ENCODE measurements at places on chromosomes 13 and 19. TPM values are rescaled to one million over a fixed set of nuclear protein-coding genes. Genes with fewer than 3 reads are reported as not detected.

- DNase-seq = no peak
These were observed 37.9 kb downstream of the ARHGAP35 start for GRCh38 chr19:46898731-46899130.

- DNase-seq = no peak
These were observed at the start of gene CLDN10 for GRCh38 chr13:95552539-95553441. Gene CLDN10, plus strand, starts transcription at chr13:95552720. Its CDS starts 34 bp downstream, at chr13:95552754.

Gene PSG6
- total RNA-seq = not detected

Gene SLC10A2
- not detected for total RNA-seq

DNA sequence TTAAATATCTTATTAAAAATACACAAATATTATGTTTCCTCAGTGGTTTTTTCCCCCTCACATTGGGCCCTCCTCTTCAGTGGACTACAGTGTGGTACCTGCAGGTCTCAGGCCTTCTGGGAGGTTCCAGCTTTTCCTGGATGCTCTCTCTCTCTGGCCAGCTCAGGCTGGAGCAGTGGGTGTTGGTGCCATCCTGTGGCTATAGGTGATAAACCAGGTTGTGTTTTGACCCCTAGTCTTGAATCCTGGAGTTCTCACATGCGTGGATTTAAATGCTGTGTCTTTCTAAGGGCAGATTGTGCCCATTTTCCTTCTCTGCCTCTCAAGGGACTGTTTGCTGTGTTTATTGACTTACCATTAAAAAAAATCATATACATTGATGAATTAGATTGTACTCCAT lies 41.2 kb upstream of the ZNF527 start:
- no peak for DNase-seq

- no peak for DNase-seq
These were observed 8.3 kb downstream of the RFX2 start for GRCh38 chr19:6101991-6102390.

Gene ZNF350
- 29.0 TPM for total RNA-seq

Gene INSR
- 2.6 TPM for total RNA-seq

DNA sequence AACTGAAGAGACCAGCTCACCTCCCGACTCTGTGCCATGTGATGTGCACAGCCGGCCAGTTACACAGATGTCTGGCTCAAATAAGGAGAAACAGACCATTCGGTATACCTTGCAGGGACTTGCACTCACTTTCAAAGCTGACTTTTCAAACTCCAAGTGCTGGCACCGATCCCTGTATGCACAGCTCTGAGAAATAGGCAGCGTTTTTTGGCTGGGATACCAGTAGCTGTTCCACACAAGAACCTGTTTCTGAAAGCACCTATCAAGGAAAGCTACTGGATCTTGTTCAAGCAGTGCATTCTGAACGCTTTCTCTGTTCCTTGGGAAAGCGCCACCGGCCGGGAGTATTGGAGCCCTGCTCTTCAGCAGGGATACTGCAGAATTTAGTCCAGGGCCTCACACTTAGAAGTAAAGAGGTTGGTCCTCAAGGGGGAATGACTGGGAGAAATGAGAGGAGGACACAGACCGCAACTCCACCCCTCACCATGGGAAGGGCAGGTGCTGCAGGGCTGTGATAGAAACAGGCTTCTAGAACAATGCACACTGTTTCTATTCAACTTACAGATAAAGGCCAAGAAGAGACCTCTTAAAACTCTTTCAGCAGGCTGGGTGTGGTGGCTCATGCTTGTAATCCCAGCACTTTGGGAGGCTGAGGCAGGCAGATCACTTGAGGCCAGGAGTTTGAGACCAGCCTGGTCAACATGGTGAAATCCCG lies 53.6 kb upstream of the PABPC3 start:
- no peak for DNase-seq

DNA sequence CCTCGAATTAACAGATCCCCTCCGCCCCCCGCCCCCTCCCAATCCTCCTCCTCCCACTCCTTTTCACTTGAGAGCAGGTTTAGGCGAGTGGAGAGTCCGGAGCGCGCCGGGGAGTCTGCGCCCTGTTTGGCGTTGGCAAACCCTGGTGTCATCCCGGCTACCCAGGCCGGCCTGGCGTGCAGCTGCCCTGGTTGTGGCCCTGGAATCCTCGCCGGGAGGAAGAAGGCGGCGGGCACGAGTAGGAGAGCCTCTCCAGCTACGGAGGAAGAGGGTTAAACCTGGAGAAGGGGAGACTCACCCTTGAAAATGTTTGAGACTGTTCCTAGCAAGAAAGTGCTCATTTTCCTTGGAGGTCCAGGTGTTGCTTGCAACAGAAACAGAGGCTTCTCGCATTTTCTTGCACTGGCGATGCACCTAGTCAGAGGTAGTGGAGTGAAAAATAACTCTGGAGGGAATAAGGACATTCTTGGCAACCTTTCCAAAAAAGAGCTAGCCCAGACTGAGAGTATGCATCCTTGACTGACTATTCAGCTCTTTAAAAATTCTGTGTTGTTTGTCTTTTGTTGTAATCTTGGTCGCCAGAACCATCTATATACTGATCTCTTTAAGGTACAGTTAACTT lies 1.3 kb upstream of the SOX21 start:
- no peak for DNase-seq

Gene RASAL3
- total RNA-seq = 296 TPM

Gene HSPB6
- total RNA-seq = not detected

Gene IZUMO4
- total RNA-seq = 14.0 TPM

GRCh38 chr19:46355234-46356148 lies 8.6 kb downstream of the PPP5C start:
- no peak for DNase-seq

GRCh38 chr19:1970806-1971502 lies 30.0 kb downstream of the CSNK1G2 start:
- no peak for DNase-seq

- DNase-seq = no peak
These were observed 27.2 kb downstream of the ADPRHL1 start for GRCh38 chr13:113425941-113426590.

DNA sequence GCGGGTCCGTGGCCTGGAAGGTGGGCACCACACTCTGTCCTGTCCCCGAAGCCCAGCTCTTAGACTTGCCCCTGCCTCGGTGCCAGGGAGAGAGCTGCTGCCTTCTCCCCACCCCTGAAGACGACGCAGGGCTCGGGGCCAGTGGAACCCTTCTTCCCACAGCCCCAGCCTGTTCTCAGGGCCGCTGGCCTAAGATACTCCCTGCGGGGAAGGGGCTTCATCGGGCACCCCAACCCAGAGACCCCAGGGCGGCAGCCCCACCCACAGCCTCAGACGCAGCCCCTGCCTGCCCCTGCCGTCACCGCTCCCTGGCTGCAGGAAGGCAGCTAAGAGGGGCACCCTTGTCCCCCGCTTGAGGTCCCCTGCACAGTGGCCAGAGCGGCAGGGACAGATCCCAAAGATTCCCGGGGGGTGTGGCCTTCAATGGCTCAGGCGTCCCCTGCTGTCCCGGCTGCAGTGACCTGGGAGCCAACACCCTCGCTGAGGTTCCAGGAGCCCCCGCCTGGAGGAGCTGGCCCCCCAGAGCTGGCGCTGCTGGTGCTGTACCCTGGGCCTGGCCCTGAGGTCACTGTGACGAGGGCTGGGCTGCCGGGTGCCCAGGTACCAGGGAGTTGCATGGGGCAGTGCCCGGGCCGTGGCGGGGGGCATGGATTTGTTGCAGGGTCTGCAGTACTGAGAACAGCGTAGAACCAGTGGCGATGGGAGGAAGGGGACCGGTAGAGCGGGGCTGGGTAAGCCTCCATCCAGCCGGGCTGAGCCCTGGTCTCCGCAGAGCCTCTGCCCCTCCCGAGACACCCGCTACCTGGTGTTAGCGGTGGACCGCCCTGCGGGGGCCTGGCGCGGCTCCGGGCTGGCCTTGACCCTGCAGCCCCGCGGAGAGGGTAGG lies 1.0 kb downstream of the AMH start:
- DNase-seq = no peak

DNA sequence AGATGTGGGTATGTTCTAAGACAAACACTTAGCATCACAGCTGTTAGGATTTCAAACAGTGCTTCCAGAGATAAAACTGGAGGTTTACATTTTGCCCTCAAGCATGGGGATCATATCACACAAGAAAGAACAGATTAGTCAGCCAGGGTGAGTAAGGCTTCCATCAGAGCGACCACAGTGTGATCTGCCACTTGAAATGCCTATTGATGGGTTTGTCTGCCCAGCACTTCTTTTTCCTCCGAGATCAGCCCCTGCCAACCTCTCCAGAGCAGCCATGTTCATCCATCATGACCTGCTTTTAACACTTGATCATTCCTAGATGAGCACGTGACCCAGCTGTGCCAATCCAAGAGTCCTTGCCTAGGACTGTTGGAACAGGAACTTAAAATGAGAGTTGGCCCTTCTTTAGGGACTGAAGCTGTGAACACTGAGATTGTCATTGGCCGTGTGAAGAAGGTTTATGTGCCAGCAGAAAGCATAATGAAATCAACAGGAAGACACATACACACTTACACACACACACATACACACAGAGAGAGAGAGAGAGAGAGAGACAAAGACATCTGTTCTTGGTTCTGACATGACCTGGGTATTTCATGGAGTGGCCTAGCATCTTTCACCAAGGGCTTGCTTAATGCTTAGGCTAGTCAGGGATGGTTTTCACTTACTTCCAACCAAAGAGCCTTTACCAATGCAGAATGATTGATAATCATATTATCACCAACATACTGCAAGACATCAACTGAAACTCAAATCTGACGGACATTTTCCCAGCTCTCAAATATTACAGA lies 5.2 kb upstream of the CEBPG start:
- DNase-seq = no peak

Gene KLF12
- total RNA-seq = 63.5 TPM

GRCh38 chr13:29817604-29818378 lies 32.6 kb downstream of the UBL3 start:
- no peak for DNase-seq

Gene PABPC3
- 0.47 TPM for total RNA-seq

Gene ATP7B
- total RNA-seq = 0.99 TPM

DNA sequence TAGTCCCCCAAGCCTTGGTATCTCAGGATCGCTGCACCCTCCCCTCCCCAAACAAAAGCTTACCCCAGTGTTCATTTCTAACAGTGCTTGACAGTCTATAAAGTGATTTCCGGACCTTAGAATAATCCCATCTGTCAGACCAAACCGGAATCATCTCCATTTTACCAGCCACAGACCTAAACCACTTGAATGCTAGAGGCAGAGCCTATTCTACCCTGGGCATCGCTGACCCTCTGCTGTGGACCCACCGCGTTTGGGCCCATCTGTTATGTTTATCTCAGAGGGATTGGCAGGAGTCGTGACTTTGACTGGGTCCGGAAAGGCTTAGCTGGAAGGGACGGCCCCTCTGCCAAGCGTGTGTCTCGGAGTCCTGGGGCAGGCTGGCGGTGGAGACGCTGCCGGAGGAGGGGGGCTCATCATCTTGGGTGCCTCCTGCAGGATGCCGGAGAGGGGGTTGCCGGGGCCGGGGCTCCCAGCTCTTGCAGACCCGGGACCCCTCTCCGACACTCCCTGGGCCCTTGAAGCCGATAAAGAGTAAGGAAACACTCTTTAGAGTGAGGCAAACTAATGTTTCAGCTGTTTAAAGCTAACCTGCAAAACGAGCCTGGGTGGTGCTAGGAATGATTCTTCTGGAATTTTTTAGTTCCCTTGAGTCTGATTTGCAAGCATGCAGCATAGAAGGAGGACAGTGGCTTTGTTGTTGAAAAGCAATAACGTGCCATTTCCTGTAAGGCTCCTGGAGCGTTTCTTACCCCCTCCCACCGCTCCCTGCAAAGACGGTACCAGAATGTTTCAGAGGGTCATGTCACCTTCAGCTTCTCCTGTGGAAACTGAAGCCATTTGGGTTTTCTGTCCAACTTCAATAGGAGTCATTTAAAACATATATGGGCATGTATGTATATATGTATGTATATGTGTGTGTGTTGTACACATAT lies 1.3 kb downstream of the SLC25A42 start:
- peak; percentile 10 for DNase-seq

Gene PSG11
- total RNA-seq = not detected

GRCh38 chr19:18340990-18341868 lies 831 bp downstream of the PGPEP1 start:
- peak; percentile 39 for DNase-seq

- no peak for DNase-seq
These were observed 100.4 kb downstream of the ING1 start for GRCh38 chr13:110813646-110814624.

GRCh38 chr13:40508767-40509342 lies 157.6 kb downstream of the FOXO1 start:
- DNase-seq = no peak

DNA sequence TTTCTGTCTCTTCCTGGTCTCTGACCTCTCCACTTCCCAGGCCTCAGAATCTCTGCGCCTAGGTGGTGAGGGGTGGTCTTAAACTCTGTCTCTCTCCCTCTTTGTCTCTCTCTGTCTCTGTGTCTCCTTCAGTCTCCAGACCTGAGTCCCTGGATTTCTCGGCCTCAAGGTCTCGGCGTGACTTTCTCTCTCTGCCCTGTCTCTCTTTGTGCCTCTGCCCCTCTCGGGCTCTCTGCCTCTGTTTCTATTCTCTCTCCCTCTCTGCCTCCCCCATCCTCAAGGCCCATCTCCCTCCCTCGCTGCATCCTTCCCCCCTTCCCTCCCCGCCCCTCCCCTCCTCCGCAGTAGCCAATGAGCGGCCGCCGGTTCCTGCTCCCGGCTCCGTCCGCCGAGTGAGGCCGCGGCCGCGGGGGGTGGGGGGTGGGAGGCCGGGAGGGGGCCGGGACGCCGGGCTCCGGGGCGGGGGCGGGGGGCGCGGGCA lies at the start of gene CACNG7:
Gene CACNG7, plus strand, starts transcription at position 344 of the 481 bp plus-strand sequence. CDS start 3,554 bp downstream, outside the sequence.
- DNase-seq = no peak

DNA sequence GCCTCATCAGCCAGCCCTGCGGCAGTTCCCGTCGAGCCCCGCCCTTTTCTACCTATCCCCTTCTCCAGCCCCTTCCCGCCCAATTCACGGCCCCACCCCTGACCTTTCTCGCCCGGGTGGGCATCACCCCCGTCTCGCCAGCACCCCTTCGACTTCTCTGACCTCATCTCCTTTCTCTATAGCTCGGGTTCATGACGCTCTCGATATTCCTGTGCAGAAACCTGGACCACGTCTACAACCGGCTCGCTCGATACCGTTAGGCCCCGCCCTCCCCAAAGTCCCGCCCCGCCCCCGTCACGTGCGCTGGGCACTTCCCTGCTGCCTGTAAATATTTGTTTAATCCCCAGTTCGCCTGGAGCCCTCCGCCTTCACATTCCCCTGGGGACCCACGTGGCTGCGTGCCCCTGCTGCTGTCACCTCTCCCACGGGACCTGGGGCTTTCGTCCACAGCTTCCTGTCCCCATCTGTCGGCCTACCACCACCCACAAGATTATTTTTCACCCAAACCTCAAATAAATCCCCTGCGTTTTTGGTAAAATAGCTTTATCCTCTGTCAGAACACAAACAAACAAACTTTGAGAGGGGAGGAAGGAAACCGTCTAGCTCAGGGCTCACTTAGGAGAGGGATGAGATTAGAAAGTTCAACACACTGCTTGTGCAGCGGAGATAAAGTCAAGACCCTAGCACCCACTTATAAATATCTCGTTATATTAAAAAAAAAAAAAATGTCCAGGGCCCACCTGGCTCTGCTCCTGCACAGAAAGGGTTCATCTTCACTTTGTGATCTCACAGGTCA lies 5.1 kb downstream of the CD37 start:
- peak; percentile 25 for DNase-seq

GRCh38 chr19:4588291-4588761 lies 28.8 kb upstream of the SEMA6B start:
- no peak for DNase-seq

Data from T-cell (primary cell).